Nephron progenitor cell (in vitro differentiated cells): ENCODE measurements at places on chromosomes 7 and 10.

- no peak for DNase-seq
Measured at GRCh38 chr7:7210475-7211237, 28.3 kb downstream of the C1GALT1 start.

- no peak for DNase-seq
Measured at GRCh38 chr10:44105696-44106095, 279.2 kb downstream of the CXCL12 start.

- no peak for DNase-seq
Measured at GRCh38 chr7:48171202-48171601, at the start of gene ABCA13. TSS of gene ABCA13 (plus strand) at chr7:48171458. CDS start at chr7:48171484, 26 bp downstream.

- no peak for DNase-seq
Measured at GRCh38 chr7:31145339-31145738, 93.2 kb downstream of the ADCYAP1R1 start.

DNA sequence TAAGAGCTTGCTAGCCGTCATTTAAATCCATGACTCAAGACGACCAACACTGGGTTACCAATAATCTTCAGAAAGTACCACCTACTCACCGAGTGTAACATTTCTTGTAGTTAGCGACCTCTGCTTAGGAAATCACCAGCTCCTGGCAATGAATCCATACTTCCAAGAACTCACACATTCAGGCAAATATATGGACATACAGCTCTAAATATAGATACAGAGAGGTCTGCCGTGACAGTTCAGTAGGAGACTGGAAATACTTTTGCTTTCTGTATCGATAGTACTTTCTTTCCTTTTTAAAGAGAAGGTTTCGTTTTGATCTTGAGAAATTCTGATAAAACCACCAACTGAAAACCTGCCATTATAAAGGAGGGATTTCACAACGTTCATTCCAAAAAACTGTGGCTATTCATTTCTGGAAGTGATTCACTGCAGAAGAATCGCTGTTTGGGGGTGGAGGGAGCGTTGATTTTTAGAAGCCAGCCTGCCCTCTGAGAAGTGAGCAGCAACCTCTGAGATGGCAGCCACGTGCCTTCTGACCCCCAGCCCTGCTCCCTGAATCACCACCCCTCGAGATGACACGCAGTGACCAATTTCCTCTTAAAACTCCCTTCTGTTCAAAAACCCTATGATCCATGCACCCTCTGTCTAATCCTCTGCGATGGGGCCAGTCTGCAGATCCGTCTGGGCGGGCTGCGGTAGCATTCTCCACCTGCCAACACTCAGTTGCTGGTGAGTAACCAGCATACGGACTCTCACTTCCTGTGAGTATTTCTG is 179.0 kb upstream of the KLF14 start:
- no peak for DNase-seq

GRCh38 chr10:88089498-88089897 is 226.1 kb downstream of the PTEN start:
- no peak for DNase-seq

- DNase-seq, result no peak
Measured at GRCh38 chr7:8176370-8177081, 85.4 kb downstream of the ICA1 start.

GRCh38 chr7:120550494-120551048 is 277.6 kb downstream of the KCND2 start:
- DNase-seq, result no peak

GRCh38 chr10:42989481-42989921 is 87.4 kb upstream of the RET start:
- no peak for DNase-seq

GRCh38 chr7:156886020-156886795 is 6.8 kb downstream of the LMBR1 start:
- no peak for DNase-seq

DNA sequence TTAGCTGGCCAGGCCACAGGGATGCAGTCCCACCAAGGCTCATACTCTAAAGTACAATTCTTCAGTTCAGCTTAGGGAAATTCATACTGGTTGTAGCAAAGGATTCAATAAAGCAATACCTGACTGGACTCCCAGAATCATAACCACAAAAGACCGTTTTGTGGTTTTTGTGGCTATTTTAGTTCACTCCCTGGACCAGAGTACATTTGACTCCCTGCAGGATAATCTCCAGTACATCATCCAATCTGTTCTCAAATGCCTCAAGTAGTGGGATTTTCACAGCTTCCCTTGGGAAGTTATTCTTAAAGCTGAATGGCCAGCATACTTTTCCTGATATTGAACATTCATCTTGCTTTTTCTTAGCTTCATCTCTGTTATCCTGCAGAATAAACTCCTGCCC is 29.3 kb upstream of the YAE1 start:
- DNase-seq, result no peak

GRCh38 chr7:88344956-88345832 is 38.5 kb upstream of the STEAP4 start:
- peak; percentile 75 for DNase-seq

DNA sequence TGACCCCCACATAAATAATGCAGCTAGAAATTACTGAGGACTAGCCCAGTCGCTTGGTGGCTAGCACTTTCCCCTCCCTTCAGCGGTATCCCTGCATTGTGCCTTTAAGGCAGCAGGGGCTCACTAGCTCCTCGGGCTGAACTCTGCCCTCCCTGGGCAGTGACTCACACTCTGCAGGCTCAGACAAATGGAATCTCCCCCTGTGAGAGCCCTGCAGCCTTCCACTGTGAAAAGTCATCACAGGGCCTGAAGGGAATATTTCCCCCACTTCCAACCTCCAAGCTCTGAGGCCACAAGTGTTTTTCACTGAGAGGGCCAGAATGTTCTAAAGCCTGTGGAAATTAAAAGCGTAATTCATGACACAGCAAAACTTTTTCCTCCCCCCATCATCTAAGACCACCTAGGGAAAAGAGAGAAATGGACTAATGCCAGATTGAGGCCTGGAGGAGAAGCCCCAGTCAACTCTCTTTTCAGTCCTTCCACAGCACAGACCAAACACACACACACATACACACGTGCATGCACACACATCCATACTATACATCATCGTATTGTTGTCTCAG is 93.6 kb upstream of the COL1A2 start:
- peak; percentile 42 for DNase-seq

- DNase-seq, result no peak
Measured at GRCh38 chr10:13950543-13950939, 363.8 kb downstream of the PRPF18 start.

GRCh38 chr10:127492607-127493250 is 56.4 kb upstream of the NPS start:
- DNase-seq, result no peak

- no peak for DNase-seq
Measured at GRCh38 chr7:108016841-108017775, 14.1 kb upstream of the LAMB1 start.

DNA sequence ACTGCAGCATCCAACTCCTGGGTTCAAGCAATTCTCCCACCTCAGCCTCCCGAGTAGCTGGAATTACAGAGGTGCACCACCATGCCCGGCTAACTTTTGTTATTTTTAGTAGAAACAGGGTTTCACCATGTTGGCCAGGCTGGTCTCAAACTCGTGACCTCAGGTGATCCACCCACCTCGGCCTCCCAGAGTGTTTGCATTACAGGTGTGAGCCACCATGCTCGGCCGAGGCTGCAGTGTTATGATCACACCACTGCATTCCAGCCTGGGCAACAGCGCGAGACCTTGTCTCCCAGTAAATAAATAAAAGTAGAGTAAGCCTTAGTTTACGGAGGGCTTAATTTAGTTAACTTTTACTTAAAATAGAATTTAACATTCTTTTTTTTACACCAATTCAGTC is 23.7 kb upstream of the IGF2BP3 start:
- no peak for DNase-seq

DNA sequence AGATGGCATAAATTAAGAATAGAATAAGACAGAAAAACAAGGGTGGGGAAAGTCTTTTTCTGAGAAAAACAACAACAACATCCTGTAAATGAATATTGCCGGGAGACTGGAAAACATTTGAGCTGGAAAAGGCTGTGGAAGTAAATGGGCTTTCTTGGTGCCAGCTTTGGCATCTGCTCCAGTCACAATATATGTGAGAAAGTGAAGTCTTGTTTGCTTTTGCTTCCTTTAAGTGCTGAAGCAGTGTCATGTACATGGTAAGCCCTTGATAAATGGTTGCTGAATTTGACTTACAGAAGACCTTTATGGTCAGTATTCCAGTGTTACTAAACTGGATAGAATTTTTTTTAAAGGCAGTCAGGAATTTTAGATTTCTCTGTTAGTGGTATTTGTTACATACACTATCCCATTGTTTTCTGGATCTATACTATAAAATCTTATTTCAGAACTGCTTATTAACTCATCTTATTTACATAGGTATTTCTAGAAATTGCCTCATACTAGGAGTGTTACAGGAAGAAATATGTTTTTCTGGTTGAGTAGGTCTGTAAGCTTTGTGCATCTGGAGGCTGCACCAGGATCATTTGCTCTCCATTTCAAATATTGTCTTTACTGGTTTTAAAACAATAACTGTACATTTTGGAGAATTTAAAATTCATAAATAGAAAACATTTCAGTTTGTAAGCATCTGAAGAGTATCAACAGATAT is 201.7 kb upstream of the FOXP2 start:
- DNase-seq, result no peak

- no peak for DNase-seq
Measured at GRCh38 chr10:75475460-75476182, 44.2 kb downstream of the LRMDA start.

DNA sequence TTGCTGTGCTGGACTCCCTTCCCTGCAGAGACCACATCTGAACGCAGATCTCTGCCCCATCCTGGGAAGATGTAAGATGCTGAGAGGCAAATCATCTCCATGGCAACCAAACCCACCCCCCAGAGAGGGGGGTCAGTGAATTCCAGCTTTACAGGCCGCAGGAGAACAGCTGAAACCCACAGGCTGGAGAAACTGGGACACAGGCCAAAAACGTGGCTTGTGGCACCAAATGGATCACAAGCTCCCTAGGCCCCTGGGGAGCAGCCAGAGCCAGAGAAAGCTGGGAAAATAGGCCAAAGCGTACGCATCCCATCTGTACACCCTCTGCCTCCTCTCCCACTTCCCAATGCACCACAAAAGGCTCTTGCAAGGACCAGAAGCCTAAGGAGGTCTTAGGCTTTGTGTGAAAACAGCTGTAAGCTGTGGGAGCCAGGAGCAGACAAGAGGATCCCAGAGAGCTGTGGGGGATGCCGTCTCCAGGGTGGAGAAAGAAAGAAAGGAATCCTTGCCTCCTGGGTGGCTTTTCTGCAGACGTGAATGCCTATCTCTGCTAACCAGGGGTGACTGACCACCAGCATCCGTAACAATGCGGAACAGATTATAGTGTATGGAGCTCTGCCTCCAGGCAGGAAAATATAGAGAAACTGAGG is 59.5 kb downstream of the TMEM130 start:
- DNase-seq, result no peak

- no peak for DNase-seq
Measured at GRCh38 chr10:124935946-124936345, 6.0 kb upstream of the ZRANB1 start.

DNA sequence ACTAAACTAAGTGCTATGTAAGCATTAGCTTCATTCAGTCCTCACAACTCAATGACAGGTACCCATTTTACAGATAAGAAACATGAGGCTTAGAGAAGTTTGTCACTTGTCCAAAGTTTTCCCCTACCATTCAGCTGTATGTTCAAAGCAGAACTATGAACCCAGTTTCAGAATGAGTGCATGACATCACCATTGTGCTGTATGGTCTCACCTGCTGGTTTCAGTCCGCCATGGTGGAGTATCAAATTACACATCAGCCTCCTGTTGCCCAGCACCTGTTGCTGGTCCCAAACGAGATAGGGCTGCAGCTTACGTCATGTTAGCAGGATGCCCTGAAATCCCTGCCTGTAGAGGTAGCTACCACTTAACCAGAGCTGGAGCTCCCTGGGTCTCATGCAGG is 95.0 kb downstream of the DYNC1I1 start:
- no peak for DNase-seq

DNA sequence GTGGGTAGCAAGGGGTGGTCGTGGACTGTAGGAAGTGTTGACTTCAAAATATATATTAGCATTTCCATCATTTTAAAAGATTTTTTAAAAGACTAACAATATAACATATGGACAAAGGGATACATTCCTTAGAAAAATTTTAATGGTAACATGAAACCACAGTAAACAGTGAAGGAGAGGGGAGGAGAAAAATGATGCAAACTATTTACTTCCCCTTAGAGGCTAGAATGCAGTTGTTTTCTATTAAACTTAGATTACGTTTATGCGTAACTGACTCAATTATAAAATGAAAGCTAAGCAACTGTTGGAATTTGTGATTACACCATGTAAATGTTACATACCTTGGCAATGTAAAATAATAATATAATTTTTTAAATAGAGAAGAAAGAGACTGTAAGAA is 41.3 kb downstream of the CALD1 start:
- DNase-seq, result no peak

GRCh38 chr7:157507987-157508386 is 171.2 kb downstream of the DNAJB6 start:
- DNase-seq, result no peak

GRCh38 chr7:6607651-6608051 is 7.8 kb upstream of the ZNF853 start:
- no peak for DNase-seq

- DNase-seq, result no peak
Measured at GRCh38 chr10:1058017-1058416, 1.8 kb downstream of the WDR37 start.

DNA sequence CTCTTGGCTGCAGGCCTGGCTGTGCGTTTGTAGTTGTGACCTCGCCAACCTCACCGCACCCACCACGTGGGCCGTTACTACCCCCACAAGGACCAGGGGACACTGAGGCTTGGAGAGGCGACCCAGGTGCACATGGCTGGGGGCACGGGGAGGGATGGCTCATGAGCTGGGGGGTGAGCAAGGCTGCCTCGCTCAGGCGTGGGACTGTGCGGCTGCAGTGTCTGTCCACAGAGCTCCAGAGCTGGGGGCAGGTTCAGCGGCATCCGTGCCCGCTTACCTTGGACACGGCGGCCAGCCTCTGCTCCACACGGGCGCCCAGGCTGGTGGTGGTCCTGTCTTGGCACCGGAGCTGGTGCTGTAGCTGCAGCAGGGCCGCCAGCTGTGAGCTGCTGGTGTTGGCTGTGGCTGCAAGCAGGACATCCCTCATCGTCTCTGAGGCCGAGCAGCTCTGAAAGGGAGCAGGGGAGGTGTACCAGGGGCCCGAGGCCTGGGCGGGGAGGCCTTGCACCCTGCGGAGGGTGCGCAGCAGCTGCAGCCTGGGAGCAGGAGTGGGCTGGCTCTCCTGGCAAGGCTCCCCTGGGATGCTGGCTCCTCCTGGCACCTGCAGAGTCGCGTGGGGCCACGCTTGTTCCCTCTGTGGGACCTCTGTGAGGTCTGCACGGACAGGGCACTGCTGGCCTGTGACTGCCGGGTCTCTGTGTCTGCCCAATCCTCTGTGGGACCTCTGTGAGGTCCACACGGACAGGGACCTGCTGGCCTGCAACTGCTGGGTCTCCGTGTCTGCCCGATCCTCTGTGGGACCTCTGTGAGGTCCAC is 60.0 kb upstream of the NKX6-2 start:
- DNase-seq, result no peak

DNA sequence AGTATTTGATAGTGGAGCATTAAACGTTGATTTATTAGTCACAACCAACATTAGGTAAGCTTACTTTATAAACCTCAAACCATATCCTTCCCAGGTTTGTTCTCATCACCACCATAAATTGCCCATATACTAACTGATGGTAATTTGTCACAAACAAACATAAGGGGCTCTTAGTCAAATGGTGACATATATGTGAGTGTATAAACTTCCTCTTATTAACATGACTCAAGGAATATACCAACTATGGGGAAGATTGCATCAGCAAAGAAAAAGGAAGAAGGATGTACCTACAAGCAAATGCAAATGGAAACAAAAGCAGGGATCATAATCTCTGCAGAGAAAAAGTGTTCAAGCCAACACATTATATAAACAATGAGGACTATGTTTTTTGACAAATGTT is 418.2 kb upstream of the AKR1E2 start:
- DNase-seq, result no peak
